Stimulated activated CD4-positive, alpha-beta T cell treated with anti-CD3 and anti-CD28 coated beads, Interleukin-1b, Interleukin-23, amount 100 ng/mL, for 1 hour (primary cell): ENCODE measurements at places on chromosomes 5 and 9.
A peak's percentile ranks its signal among the peaks of the same experiment; 100 is the strongest.

DNA sequence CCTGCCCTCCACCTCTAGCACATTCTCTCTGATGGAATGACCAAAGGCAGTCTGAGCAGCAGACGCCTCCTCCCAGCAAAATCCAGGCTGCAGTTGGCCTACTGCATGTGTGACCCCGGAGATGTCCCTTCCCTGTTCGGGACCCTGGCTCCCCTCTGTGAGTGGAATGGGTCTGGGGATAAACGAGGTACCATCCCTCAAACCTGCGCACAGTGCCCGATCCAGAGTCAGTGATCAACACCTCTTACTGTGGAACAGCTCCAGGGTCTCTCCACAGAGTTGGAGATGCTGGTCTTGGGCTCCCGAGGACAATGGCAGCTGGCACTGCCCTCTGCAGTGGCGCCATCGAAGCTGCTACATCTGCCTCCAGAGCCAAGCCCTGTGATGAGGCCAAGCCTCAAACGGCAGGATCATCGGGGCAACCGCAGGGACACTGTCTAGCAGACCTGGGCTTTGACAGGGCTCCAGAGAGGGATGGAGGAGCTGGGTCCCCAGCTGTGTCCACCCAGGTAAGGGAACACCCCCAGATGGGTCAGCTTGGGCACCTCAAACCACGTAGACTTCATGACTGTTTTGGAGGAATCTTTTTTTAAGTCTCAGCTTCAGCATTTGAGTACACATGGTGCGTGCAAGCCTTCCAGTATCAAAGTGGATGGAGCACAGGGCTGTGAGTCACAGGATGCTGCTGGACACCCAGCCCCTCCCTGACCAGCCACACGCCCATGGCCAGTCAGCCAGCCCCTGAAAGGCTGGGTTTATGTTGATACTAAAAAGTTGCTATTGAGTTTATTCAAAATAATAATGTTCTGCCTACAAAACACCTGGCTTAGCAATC is 13.0 kb downstream of the MED10 start:
- no peak for DNase-seq

GRCh38 chr5:164048359-164048926 is 543.0 kb downstream of the MAT2B start:
- DNase-seq: no peak

DNA sequence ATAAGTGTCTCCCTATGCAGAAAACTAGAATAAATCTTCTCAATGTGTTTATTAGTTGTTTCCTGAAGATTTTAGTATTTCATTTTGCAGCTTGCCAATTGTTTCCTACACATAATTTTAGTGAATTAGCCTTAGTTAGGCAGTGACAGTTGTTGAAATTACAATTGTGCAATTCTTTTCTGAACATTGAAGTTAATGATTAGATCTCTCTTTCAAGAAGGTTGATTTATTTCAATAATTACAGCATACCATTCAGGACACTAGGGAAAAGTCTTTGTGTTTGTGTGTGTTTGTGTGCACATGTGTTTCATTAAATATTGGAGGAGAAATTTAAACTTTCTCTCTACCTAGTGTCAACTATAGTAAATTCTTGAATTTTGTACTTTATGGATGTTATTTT is 199.6 kb upstream of the MPDZ start:
- DNase-seq: no peak

- DNase-seq: no peak
Measured at GRCh38 chr9:69195668-69196067, 21.6 kb downstream of the TJP2 start.

DNA sequence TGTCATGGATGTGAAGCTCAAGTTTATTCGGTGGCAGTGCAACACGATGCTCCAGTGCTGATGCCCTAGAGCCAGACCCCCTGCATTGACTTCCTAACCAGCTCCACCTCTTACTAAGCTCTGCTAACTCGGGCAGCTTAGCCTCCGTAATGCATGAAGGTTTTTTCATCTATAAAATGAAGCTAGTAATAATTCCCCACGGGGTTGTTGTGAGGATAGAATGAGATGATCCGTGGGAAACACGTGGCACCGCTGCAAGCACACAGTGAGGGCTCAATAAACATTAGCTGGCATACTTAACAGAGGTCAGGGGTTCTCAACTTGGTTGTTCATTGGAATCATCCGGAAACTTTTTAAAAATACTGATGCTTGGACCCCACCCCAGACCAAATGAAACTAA is 6.8 kb downstream of the ENC1 start:
- no peak for DNase-seq

DNA sequence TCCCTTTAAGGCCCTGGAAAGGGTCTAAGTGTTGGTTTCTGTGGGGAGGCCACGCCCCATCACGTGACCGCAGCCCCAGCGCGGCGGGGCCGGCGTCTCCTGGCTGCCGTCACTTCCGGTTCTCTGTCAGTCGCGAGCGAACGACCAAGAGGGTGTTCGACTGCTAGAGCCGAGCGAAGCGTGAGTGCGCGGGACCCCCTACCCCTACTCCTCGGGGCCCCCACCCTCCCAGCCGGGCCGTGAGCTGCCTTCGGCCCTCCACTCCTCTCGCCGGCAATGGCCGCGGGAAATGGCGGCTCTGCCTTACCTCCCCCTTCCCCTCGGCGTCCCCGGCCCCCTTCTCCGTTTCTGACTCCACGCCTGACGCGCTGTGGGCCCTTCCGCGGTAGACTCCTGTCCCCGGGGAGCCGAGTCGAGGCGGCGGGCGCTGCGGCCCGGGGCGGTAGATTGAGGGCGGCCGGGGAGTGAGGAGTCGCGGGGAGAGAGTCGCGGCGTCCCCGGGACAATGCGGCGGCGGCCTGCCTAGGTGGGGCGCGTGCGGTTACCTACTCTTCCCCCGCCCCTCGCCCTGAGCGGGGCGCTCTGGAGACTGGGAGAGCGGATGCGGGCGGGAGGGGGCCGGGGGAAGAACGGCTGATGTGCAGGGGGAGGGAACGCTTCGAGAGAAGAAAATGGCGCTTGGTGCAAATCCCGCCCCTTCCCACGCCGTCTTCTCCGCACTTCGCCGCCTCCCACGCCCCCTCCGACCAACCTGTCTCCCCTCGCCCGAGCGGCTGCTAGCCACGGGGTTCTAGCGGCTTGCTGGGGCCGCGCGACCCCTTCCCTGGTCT is at the start of gene SUB1:
SUB1 (plus strand) TSS at position 112 of the 830 bp plus-strand sequence. CDS start 2,956 bp downstream, outside the sequence.
- DNase-seq: peak; percentile 81
